Lung microvascular endothelial cell (primary cell): ENCODE measurements at places on chromosomes 4 and X.

DNA sequence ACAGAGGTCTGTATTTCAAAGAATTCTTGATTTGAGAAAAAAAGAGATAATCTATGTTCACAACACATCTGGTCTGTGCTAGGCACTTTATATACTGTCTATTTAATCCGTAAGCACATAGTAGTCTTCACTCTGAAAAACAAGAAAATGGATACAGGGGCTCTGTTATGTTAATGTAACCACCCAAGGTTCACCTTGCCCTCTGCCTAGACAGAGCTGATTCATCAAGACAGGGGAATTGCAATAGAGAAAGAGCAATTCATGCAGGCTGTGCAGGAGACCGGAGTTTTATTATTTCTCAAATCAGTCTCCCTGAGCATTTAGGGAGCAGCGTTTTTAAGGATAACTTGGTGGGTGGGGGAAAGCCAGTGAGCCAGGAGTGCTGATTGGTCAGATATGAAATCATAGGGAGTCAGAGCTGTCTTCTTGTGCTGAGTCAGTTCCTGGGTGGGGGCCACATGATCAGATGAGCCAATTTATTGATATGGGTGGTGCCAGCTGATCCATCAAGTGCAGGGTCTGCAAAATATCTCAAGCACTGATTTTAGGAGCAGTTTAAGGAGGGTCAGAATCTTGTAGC, 92.9 kb upstream of the TNIP3 start:
- no peak for DNase-seq

- no peak for DNase-seq
Observed at GRCh38 chr4:3437582-3437936, 4.2 kb upstream of the HGFAC start.

- no peak for DNase-seq
Observed at GRCh38 chr4:13511101-13511500, 27.0 kb upstream of the RAB28 start.

DNA sequence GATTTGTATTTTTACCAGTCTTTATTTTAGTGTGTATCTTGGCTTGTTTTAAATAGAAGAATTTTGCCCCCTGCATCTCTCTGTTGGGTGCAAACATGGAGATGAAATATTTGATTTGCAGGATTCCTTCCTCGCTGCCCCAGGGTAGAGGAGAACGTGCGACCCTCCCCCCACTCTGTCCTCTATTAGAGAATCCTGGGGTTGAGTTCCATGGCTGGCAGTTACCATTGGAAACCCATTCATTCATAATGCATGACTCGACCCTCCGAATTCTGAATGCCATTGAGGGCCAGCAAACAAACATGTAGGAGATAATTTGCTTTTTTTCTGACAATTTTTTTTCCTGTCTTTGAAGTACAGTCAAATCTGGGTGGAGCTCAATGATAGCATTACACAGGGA, 53.7 kb downstream of the TRIM2 start:
- no peak for DNase-seq

DNA sequence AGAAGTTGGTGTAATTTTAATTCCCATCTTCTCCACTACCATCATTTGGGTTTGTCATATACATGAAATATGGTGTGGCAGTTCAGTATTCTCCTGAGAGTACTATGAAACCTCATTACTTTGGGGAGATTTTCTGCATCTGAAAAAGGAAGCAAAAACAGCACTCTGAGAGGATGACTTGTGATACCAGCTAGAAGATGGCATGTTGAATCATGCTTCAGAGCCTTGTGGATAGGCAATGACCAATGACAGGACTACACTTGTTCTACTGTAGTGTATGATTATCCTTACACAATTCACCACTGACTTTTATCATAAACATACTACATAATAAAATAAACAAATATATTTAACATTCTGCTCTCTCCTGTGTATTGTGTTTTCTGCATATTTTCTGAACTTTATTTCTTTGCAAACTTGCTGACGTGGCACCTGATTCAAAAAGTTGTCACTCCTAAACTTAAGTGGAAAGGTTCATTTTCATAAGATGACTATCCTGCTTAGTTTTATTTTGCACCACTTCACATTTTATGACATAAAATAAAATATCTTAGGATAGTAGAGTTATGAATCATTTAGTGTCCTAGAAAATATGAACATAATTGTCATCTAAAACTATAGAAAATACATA, 991.3 kb downstream of the FSTL5 start:
- no peak for DNase-seq

- DNase-seq: no peak
Observed at GRCh38 chr4:103199009-103199408, 866 bp upstream of the CENPE start.

GRCh38 chr4:173490256-173490655, 39.8 kb downstream of the HAND2 start:
- DNase-seq: no peak

DNA sequence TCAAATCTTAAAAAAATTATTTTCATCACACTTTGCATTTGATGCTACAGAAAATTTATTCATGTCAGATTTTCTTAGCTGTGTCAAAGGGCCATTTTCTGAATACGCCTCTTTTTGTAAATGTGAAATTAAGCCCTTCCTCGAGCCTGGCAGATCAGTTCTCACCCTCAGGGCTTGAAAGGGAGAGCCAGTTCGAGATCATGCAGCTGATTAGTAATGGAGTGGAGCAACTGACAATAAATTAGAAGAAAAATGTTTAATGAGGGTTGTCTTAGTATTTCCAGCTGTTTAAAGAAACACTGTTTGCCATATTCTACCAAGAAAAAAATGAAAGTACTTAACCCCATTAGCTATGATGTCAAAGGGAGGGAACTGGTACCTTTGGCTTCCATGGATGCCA, 28.7 kb downstream of the CC2D2A start:
- DNase-seq: no peak
